ENCODE measurements at places on chromosomes 2 and 18.

- DNase-seq = no peak
Observed at GRCh38 chr2:31282634-31283033, 48.7 kb downstream of the EHD3 start.

DNA sequence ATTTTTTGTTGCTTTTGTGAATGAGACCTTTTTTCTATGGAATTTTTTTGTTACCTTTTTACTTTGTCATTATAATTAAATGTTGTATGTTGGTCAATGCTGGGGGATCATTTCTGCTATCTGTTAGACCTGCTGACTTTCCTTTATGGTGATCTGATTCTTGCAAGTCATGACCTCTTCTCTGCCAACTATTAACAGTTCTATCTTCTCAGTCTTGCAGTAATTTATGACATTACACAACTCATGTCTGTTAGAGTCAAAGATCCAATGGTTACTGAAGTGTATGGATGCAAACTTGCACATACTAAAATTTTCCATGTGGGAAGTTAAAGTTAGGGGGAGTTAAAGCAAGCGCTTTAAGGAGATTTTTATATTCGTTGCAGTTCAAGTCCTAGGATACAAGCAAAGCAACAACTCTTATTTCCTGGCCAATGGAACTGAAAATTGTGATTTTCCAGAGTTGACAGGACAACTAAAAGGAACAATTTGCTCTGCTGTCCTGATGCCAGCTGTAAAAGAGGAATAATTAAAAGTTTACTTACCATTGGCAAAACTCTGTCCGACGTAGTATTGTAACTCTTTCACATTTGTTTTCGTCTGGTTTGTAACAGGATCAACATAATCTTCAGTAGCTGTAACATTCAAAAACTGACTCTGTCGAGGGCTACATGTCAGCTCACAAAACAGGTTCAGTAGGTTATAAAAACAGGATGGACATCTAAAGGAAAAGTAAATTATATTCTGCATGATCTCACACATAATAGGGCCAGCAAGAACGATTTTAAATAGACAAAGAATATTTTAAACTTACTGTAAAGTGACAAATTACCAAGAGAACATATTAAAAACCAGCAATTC is 17.8 kb downstream of the NPC1 start:
- DNase-seq = no peak

DNA sequence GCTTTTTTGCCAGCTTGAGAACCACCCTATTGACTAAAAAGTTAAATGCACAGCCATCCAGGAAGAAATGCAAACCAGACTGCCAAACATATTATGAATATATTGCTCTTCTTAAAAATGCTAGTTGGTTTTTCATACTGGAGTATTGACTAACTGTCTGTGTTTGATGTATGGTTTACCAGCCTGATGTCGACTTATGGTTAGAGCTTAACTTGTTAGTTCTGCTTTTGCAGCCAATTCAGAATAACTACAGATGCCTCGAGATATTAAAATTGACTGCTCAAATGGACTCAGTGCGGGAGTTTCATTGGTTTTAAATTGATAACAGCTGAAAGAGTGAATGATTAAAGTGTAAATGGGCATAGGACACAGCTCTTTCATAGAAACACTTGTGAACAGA is 369.8 kb downstream of the ARHGAP15 start:
- DNase-seq = no peak

DNA sequence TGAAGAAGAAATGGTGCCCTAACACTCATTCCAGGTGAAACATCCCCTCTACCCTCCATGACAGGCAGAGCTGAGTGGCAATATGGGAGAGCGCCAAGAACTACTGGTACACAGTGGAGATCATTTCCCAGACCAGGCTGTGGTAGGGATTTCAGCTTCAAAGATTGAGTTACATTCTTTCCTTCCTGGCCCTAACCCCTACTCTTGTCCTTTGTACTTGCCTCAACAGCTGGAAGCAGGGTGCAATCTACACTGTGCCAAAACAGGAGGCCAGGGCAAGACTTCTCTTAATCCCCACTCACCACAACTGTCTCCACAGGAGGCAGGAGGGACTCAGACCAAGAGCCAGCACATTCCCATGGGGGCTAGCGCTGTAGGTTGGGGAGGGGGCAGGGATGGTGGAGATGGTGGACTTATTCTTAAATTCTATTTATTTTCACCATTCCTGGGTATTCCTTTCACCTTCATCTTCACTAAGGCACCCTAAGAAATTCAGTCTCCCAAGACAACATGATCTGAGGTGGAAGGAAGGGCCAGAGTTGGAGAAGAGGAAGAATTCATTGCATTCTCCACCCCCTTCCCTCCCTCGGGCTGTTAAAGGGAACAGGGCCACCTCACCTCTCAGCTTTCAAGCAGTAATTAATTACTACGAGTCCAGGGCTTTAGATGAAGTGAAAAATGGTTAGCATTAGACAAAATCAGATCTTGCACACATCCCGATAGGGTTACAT is 65.9 kb downstream of the AAK1 start:
- no peak for DNase-seq

DNA sequence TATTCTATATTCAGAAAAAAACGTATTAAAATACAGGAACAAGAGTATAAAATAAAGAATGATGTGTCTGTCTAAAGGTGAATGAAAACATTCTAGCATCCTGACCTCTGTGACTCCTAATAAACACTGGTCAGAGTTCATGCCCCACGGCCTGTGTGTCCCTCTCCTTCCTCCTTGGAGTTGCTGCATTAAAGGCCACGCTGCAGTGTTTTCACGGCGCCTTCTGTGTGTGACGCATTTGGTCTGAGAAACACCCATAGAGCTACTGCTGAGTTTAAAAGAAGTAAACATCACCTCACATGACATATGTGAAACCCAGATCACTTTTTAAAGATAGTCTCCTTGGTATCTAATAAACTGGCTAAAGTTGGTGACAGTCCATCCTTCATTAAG is 90.5 kb downstream of the ITGB1BP1 start:
- DNase-seq = no peak

DNA sequence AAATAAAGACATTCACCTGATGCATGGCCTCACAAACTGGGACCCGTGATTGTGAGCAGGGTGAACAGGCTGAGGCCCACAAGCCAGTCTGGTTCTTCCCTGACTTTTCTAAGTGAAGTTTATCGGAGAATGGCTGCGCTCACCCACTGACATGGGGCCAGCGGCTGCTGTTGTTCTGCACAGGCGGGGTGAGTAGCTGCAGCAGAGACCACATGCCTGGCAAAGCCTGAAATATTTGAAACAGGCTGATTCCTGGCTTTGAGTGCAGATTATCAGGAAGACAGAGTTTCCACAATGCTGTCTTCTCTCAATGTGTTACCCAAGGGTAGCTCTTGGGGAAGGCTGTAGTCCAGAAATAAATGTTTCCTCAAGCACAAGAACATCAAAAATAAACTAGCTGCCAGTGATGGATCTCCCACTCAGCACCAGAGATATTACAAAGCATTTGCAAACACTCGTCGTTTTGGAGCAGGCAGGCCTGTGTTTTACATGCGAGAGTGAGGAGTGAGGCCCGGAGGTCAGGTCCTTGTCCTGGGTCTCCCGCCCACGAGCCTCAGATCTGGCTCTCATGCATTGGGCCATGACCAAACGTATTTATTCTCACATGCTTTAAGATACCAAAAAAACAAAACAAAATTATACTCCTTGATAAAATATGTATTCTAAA is 647.1 kb downstream of the GALR1 start:
- no peak for DNase-seq

DNA sequence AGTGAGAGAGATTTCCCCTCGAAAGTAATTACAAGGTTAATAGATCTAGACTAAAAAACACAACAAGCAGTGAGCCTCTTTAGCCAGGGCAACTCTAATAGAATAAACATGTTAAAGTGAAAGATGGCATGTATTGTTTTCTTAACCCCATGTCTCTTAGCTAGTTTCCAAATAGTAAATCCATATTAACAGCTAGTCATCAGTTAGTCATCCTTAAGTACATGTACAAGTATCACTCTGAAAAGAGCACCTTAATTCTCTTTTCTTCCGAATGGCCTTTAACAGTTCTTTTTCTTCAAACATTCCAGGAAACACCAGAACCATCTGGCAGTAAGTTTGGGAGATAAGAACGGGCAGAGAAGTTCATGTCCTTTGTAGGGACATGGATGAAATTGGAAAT is 1480.0 kb downstream of the LRP1B start:
- DNase-seq = no peak

DNA sequence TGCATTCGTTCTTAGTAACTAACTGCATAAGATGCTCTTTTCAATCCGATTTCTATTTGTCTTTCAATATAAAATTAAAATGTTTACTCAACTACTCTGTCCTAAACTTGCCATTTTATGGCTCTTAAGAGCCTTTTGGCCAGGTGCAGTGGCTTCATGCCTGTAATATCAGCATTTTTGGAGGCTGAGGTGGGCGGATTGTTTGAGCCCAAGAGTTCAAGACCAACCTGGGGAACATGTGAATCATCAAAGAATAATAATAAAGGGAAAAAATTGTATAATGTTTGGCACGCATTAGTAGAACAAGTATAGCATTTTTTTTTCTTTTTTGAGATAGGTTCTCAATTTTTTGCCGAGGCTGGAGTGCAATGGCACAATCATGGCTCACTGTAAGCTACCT is 92.5 kb downstream of the C2orf74 start:
- no peak for DNase-seq

- DNase-seq = no peak
Observed at GRCh38 chr2:215787025-215787424, 226.3 kb downstream of the MREG start.

DNA sequence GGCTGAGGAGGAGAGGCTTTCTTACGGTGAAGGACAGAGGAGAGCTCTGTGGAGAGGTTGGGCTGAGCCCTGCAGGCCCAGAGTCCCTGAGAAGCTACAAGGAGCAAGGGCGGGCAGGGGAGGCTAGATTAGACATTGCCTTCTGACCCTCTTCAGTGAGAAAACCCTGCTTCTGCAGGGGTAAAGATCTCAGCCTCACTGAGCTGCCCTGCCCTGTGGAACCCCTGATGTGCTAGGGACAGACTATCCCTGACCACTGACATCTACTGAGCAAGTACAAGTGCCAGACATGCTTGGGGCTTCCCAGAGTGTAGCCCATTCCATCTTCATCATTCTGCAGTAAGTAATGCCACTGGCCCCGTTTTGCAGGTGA is 111.5 kb downstream of the CYP26B1 start:
- no peak for DNase-seq

- DNase-seq = no peak
Observed at GRCh38 chr18:70058916-70059315, 111.2 kb upstream of the CD226 start.

DNA sequence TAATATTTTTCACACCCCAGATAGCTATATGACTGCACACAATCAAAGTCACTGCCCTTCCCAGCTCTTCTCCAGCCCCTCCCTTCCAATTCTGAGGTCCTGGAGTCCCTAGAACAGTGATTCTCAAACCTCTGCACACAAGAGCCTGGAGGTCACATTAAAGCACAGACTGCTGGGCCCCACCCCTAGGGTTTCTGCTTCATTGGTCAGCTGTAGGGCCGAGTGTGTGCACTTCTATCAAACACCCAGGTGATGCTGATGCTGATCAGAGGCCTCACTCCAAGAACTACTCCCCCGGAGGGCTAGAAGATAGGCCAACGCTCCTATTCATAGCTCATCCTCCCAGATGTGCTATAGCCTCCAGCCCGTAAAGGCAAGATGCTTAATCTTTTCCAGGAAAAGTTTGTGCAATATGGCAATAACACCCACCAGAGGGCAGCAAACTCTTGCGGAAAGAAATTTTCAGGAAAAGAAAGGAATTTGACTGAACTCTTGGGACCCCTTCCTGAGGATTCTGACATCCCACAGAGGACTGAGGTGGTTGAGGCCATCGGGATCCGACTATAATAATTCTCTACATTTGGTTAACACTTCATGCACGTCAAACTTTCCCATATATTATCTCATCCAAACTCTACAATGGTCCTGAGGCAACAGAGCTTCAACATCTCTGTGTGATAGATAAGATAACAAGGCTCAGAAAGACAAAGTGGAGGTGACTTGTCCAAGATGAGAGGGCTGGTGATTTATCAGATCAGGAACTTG is 194.2 kb upstream of the PKDCC start:
- DNase-seq = peak; percentile 43

DNA sequence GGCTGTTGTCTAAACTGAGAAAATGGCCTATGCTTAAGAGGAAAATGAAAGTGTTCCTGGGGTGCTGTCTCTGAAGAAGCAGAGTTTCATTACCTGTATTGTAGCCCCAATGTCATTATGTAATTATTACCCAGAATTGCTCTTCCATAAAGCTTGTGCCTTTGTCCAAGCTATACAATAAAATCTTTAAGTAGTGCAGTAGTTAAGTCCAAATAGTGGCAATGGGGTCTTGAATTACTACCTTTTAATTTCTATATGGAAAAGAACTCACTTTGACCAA is 13.8 kb upstream of the ALLC start:
- no peak for DNase-seq

DNA sequence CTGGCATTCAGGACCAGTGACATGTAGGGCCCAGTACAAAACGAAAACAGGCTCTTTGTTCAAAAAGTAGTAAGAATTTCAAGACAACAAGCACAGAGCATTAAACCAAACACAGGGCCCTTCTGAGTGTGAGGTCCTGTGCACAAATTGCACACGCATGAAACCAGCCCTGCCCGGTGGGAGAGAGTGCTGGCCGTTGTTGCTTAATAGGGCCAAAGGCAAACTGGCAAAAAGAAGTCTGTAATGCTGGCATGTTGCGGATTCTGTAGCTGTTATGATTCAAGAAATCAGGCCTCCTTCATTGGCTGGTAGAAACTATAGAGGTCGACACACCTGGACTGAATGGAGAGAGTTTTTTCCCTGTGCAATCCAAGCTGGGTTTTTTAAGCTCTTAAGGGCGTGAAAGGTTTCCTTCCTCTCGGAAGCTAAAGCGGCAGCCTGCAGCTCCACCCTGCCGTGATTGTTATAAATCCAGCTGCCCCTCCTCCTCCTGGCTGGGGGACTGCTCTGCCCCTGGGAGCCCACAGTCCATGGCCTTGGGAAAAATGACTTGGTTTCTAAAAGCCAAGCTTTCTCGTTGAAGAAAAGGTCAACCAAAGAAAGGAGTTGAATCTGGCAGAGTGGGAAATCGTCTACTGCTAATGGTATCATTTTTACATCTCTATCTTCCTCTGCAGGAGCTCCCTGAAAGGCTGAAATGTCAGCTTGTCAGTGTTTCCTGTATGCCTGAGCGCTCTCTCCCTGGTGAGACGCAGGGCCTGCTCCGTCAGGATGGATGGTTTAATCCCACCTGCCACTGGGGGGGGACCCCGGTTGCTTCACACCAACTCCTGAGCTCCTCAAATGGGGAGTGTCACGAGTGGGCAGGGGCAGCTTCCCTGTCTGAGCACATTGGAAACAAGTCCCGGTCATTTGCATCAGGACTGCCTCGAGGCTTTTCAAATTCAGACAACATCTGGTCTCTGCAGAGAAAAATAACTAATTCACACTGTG is 143.6 kb downstream of the ALPK2 start:
- no peak for DNase-seq

- no peak for DNase-seq
Observed at GRCh38 chr18:1875219-1875618, 696.1 kb downstream of the METTL4 start.

Data from HFFc6 (cell line).